SJSA1 (cell line): ENCODE measurements at places on chromosomes 5 and 9. TPM values are rescaled to one million over a fixed set of nuclear protein-coding genes. Genes with fewer than 3 reads are reported as not detected.
A peak's percentile ranks its signal among the peaks of the same experiment; 100 is the strongest.

Gene GBGT1
- total RNA-seq: not detected in 2 replicates

Gene CMBL
- 1.4 TPM in 1 of 2 replicates, not detected in the other for total RNA-seq

DNA sequence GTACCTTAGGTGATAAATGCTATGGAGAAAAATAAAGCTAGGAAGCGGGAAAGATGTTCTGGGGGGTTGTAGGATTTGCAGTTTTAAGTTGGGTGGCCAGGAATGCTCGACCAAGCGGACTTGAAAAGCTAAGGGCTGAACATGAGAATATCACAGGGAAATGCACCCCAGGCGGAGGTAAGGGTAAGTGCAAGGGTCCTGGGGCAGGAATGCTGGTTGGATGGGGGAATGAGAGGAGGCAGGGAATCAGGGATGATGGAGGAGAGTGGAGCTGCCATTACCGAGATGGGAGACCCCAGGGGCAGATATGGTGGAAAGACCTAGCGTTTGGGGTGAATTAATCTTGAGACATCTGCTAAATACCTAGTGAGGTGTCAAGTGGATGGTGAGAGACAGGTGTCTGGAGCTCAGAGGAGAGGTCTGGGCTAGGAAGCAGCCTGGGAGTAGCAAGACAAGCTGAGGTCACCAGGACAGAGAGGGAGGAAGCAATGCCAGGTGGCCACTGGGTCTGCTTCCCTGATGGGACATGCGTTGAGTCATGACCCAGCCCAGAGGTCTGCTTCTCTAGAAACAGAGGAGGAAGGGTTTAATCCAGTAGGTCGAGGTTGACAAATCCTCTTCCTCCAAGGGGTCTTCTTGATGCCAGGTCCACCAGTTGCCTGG is 77.7 kb upstream of the ASS1 start:
- H3K36me3 ChIP-seq: no peaks in the 10 kb centered on the region
- no peaks in the 10 kb centered on the region; the same call in 1 of the 2 replicates for H3K4me1 ChIP-seq

Gene CAMK2A
- not detected in 2 replicates for total RNA-seq

DNA sequence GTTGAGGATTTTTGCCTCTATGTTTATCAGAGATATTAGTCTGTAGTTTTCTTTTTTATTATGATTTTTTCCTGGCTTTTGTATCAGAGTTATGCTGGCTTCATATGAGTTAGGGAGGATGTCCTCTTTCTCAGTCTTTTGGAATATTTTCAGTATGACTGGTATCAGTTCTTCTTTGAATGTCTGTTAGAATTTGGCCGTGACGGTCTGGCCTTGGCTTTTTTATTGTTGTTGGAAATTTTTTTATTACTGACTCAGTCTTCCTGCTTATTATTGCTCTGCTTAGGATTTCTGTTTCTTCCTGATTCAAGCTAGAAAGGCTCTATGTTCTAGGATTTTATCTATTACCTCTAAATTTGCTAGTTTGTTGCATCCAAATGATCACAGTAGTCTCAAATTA is 421.9 kb downstream of the CDH10 start:
- no peak overlapping the region for H3K27ac ChIP-seq
- H3K4me1 ChIP-seq: no peaks in the 10 kb centered on the region
- no peaks in the 10 kb centered on the region for H3K27me3 ChIP-seq
- H3K4me3 ChIP-seq: no peak overlapping the region
- no peak for DNase-seq

- no peaks in the 10 kb centered on the region for H3K4me1 ChIP-seq
- H3K4me3 ChIP-seq: no peak overlapping the region
- H3K27ac ChIP-seq: no peak overlapping the region
- H3K27me3 ChIP-seq: no peaks in the 10 kb centered on the region; the same call in 1 of the 2 replicates
- H3K36me3 ChIP-seq: no peaks in the 10 kb centered on the region
These were observed 86.9 kb downstream of the NUDT12 start for GRCh38 chr5:103475629-103476240.

DNA sequence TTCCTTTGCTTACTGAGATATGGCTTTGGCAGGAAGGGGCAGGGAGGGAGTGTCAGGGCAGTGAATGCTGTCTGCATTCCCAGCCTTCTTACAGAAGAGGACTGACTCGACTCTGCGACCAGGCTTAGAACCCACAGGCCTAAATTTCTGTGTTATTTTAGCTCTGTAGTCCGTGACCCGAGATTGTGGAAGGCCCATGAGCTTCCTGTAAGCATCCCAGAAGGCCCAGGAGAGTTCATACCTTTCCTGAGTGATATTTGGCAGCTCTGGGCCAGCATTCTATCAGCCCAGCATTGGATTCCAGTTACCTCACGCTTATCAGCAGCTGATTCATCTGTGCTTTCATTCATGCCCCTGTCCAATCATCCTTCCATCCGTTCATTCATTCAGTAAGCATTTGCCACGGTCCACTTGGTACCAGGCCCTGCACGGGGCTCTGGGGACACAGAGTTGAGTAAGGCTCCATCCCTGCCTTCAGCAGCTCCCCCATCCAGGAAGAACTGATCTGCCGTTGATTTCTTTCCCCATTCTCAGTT is 28.2 kb upstream of the RPL26L1 start:
- H3K4me3 ChIP-seq: no peak overlapping the region
- H3K27me3 ChIP-seq: no peaks in the 10 kb centered on the region
- peaks cover 60% of the 10 kb centered on the region for H3K36me3 ChIP-seq
- H3K27ac ChIP-seq: peak overlapping the region; percentile 64
- peak; percentile 73 for DNase-seq

- no peaks in the 10 kb centered on the region for H3K27me3 ChIP-seq
- no peaks in the 10 kb centered on the region for H3K4me1 ChIP-seq
- H3K27ac ChIP-seq: no peak overlapping the region
- no peak overlapping the region for H3K4me3 ChIP-seq
These were observed 634.6 kb downstream of the LRRC70 start for GRCh38 chr5:63213256-63213655.

Gene RNF208
- not detected in 2 replicates for total RNA-seq

Gene SLC36A3
- total RNA-seq: not detected in 2 replicates

Gene RBM27
- total RNA-seq: 15.9 and 30.3 TPM in 2 replicates

DNA sequence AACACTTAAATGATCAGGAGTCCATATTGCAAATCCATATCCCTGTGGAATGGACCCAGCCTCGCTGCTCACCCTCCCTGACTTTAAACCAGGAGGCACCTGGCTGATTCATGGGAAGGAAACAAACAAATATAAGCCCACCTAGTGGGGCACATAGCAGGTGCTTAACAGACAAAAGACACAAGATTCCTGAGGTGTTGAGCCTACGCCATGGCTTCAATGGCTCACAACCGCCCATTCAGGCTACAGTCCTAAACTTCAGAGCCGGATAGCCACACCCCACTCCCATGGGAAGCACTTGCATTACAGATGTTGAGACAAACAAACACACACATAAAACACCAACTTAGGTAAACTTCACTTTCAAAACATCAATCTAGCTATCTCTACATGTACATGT is 359.9 kb downstream of the ICE1 start:
- no peak for DNase-seq
- no peaks in the 10 kb centered on the region for H3K36me3 ChIP-seq
- no peaks in the 10 kb centered on the region for H3K27me3 ChIP-seq
- no peak overlapping the region for H3K4me3 ChIP-seq

GRCh38 chr5:76155536-76155935 is 72.4 kb downstream of the SV2C start:
- H3K4me1 ChIP-seq: no peaks in the 10 kb centered on the region
- no peak for DNase-seq
- no peak overlapping the region for H3K4me3 ChIP-seq
- no peak overlapping the region for H3K27ac ChIP-seq
- peaks cover 3% of the 10 kb centered on the region; the same call in 1 of the 2 replicates for H3K27me3 ChIP-seq

Gene ACSL6
- total RNA-seq: 0.03 TPM in 1 of 2 replicates, not detected in the other

DNA sequence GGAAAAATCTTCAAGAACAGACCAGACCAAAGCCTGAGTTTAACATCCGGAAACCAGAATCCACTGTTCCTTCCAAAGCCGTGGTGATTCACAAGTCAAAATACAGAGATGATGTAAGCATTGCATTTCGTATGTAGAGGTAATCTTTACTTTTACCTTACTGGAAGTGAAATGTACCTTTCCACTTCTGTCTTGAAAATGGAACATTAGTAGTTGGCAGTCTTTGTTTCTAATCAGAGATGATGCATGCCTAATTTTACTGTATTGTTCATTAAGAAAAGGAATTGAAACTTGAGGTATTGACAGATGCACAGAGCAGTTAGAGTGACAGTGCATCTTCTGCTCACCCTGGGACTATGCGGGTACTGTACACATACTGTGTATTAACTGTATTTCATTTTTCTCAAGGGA is 34.6 kb downstream of the HABP4 start:
- H3K27ac ChIP-seq: peak overlapping the region; percentile 14; the same call in 1 of the 2 replicates
- H3K36me3 ChIP-seq: peaks cover 62% of the 10 kb centered on the region
- H3K4me3 ChIP-seq: no peak overlapping the region

DNA sequence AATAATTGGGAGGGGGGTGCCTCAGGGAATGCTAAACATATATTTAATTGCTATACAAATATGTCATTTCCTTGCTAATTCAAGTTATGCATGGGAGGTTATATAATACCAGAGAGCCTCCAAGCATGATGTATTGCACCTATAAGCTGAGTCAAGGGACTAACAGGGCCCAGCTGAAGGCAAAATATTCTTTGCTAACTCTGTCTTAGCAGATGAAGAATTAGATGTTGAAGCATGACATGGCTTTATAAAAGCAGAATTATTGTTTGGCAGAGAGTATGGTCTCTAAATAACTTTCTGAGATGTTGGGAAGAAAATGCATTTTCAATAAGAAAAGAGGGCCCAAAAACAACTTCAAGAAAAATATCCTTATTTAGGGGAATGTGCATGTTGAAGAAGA is 60.4 kb downstream of the SGCD start:
- H3K4me3 ChIP-seq: no peak overlapping the region
- H3K36me3 ChIP-seq: no peaks in the 10 kb centered on the region
- no peak overlapping the region for H3K27ac ChIP-seq
- no peaks in the 10 kb centered on the region for H3K4me1 ChIP-seq
- no peak for DNase-seq

DNA sequence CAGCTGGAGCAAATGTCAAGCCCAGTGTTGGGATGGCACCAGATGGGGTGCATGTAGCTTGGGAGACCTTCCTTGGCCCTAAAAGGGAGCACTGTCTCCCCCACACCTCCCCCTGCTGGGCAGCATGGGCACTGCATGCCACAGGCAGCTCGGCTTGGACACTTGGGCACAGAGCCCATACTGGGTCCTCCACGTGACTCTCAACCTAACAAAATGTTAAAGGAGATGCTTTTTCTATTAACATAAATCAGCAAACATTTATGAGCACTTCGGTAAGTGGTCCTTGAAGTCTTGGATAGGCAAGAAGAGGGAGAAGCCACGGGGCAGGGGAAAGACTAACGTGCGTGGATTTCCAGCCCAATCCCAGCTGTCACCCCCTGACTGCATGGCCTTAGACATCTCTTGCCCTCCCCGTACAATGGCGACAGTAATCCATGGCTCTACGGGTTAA is 23.9 kb upstream of the MAPK9 start:
- H3K27me3 ChIP-seq: no peaks in the 10 kb centered on the region
- peaks cover 93% of the 10 kb centered on the region for H3K36me3 ChIP-seq
- H3K4me1 ChIP-seq: no peaks in the 10 kb centered on the region
- DNase-seq: peak; percentile 42
- no peak overlapping the region for H3K4me3 ChIP-seq
- no peak overlapping the region for H3K27ac ChIP-seq

- no peaks in the 10 kb centered on the region for H3K36me3 ChIP-seq
- peaks cover 18% of the 10 kb centered on the region for H3K4me1 ChIP-seq
- no peak overlapping the region for H3K27ac ChIP-seq
These were observed 52.8 kb downstream of the GRIA1 start for GRCh38 chr5:153543288-153543687.

DNA sequence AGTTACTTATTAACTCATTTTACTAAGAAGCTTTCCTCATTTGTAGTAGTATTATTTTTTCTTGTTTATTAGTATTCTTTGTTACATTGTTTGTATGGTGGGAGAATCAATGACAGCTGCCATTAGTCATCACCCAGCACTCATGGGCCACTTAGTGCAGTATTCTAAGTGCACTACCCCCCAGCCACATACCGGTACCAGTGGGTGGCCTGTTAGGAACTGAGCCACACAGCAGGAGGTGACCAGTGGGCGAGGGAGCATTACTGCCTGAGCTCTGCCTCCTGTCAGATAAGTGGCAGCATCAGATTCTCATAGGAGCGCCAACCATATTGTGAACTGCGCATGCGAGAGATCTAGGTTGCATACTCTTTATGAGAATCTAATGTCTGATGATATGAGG is 24.2 kb upstream of the CAMLG start:
- H3K4me3 ChIP-seq: no peak overlapping the region
- peaks cover 22% of the 10 kb centered on the region for H3K4me1 ChIP-seq
- peak; percentile 95 for DNase-seq
- no peaks in the 10 kb centered on the region for H3K27me3 ChIP-seq

GRCh38 chr5:445591-445990 is 2.6 kb downstream of the EXOC3 start:
- H3K36me3 ChIP-seq: peaks cover 65% of the 10 kb centered on the region
- peak; percentile 41 for DNase-seq
- no peak overlapping the region for H3K4me3 ChIP-seq
- peaks cover 22% of the 10 kb centered on the region for H3K4me1 ChIP-seq
- no peaks in the 10 kb centered on the region for H3K27me3 ChIP-seq

- no peaks in the 10 kb centered on the region for H3K4me1 ChIP-seq
- H3K36me3 ChIP-seq: no peaks in the 10 kb centered on the region
- DNase-seq: no peak
- H3K27ac ChIP-seq: no peak overlapping the region
- H3K4me3 ChIP-seq: no peak overlapping the region
These were observed 339.1 kb upstream of the PRR16 start for GRCh38 chr5:120124961-120125360.

- peaks cover 18% of the 10 kb centered on the region for H3K4me1 ChIP-seq
- H3K27me3 ChIP-seq: no peaks in the 10 kb centered on the region
- H3K4me3 ChIP-seq: no peak overlapping the region
- H3K27ac ChIP-seq: no peak overlapping the region
These were observed 33.8 kb upstream of the FYB1 start for GRCh38 chr5:39253196-39253595.

- DNase-seq: no peak
- peaks cover 27% of the 10 kb centered on the region for H3K4me1 ChIP-seq
- no peaks in the 10 kb centered on the region for H3K27me3 ChIP-seq
- no peak overlapping the region for H3K27ac ChIP-seq
- H3K4me3 ChIP-seq: no peak overlapping the region
These were observed 3.0 kb downstream of the GDNF start for GRCh38 chr5:37836592-37837413.

GRCh38 chr9:121642758-121643157 is 8.7 kb upstream of the DAB2IP start:
- no peak overlapping the region for H3K27ac ChIP-seq
- no peak for DNase-seq
- no peak overlapping the region for H3K4me3 ChIP-seq

Gene ZNF300
- total RNA-seq: 3.0 and 7.2 TPM in 2 replicates

Gene AGXT2
- total RNA-seq: not detected in 2 replicates

- H3K27ac ChIP-seq: no peak overlapping the region
- DNase-seq: no peak
- peaks cover 42% of the 10 kb centered on the region for H3K4me1 ChIP-seq
- no peaks in the 10 kb centered on the region for H3K27me3 ChIP-seq
- no peak overlapping the region for H3K4me3 ChIP-seq
- peaks cover 31% of the 10 kb centered on the region for H3K36me3 ChIP-seq
These were observed 70.1 kb upstream of the NXNL2 start for GRCh38 chr9:88464851-88465250.

DNA sequence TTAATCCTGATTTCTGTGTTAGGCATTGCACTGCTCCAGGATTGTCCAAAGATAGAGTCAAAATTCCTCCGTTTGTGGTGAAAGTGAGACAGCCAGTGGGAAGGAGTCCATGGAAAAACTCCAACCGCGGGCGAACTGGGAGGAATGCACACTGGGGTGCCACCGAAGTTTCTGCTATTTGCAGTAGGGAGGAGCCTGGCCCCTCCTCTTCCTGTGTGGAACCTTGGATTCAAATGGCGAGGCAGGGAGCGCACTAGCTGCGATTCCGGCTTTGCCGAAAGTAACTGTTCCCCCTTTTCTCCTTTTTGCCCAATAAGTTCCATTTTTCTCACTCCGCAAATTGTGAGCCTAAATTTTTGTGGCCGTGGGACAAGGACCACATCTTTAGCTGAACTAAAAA is 9.3 kb downstream of the BAAT start:
- no peaks in the 10 kb centered on the region for H3K36me3 ChIP-seq
- no peaks in the 10 kb centered on the region for H3K27me3 ChIP-seq
- H3K4me1 ChIP-seq: peaks cover 12% of the 10 kb centered on the region
- peak overlapping the region; percentile 41 for H3K4me3 ChIP-seq
